ENCODE measurements at places on chromosomes 6 and 20.

DNA sequence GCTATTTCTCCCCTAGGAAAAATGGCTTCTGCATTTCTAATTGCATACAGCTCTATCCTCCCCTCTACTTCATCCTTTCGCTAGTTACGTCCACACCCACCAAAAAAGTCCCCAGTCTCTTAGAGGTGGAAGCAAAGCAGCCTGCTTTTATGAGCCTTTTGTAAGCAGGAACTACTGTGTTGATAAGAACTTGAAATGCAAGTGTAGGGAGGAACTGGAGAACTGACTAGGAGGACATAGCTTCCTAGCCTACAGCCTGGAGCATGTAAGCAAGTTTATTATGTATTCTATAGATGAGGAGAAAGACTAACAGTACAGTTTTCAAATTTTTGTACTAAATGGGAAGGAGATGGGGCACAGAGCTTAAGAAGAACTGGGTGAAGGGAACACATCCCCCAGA is 10.3 kb downstream of the ARHGAP18 start:
- no peaks in the 10 kb centered on the region for H3K27me3 ChIP-seq
- H3K36me3 ChIP-seq, result peaks cover 10% of the 10 kb centered on the region
- H3K27ac ChIP-seq, result no peak overlapping the region
- H3K4me3 ChIP-seq, result no peak overlapping the region

DNA sequence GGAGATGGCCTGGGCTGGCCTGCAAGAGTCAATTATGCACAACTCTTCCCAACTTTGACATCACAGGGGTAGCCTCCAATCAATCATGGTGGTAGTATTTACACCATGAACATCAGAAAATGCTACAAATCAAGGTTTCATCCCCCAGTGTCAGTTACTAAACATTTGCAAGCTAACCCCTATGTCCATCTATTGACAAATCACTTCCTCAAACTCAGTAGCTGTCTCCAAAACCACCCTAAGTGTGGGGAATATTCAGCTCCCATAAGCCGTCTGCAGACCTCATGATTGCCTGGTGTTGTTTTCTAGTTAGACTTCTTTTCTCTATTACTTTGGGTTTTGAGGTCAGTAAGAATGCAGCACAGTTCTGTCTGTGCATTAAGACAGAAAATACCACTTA is 200.8 kb upstream of the RIN2 start:
- no peaks in the 10 kb centered on the region for H3K4me1 ChIP-seq
- H3K27ac ChIP-seq, result no peak overlapping the region
- H3K36me3 ChIP-seq, result no peaks in the 10 kb centered on the region
- H3K4me3 ChIP-seq, result no peak overlapping the region
- no peaks in the 10 kb centered on the region for H3K27me3 ChIP-seq
- no peak for ATAC-seq

DNA sequence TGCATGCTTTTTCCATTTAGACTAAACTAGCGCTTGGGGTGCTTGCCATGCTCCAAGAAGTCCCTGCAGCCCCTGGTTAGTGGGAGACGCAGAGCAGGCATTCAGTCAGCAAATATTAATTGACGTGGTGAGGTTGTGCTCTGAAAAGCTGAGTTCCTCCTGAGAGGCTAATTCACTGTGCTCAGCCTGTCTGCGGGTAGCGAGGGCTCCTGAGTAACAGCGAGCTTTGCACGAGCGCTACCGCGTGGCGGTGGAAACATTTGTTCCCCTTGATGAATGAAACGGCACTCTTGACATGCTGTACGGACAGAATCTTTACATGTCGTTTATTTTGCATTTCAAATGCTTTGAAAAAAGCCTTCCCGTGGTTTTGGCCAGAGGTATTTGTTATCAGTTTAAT is 170.6 kb upstream of the AGPAT4 start:
- no peaks in the 10 kb centered on the region for H3K4me1 ChIP-seq
- H3K4me3 ChIP-seq, result no peak overlapping the region
- no peaks in the 10 kb centered on the region for H3K27me3 ChIP-seq
- ATAC-seq, result peak; percentile 55
- H3K36me3 ChIP-seq, result no peaks in the 10 kb centered on the region

- no peak overlapping the region for H3K4me3 ChIP-seq
- H3K27me3 ChIP-seq, result no peaks in the 10 kb centered on the region
- no peak overlapping the region for H3K27ac ChIP-seq
These were observed 158.7 kb downstream of the SYNE1 start for GRCh38 chr6:152478377-152479010.

DNA sequence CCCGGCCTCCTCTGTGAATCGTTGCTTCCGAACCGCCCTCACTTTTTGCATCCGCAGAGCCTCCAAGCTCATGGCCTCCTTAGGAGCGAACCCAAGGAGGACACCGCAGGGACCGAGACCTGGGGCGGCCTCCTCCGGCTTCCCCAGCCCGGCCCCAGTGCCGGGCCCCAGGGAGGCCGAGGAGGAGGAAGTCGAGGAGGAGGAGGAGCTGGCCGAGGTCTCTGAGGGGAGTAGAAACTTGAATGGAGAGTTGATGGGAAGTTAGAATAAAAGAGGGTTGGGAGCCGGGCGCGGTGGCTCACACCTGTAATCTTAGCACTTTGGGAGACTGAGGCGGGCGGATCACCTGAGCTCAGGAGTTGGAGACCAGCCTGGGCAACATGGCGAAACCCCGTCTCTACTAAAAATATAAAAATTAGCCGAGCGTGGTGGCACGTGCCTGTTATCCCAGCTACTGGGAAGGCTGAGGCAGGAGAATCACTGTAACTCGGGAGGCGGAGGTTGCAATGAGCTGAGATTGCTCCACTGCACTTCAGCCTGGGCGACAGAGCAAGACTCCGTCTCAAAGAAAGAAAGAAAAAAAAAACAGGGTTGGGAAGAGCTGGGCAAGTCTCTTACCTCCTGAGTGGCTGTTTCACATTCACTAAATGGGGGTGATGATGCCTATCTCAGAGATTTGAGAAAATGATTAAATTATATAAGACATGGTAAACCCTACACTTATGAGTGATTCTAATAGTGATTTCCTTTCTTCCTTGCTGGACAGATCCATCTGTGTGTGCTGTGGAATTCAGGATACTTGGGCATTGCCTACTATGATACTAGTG is 805 bp downstream of the MSH5 start:
- ATAC-seq, result peak; percentile 35
- peak overlapping the region; percentile 90 for H3K27ac ChIP-seq
- H3K27me3 ChIP-seq, result no peaks in the 10 kb centered on the region

DNA sequence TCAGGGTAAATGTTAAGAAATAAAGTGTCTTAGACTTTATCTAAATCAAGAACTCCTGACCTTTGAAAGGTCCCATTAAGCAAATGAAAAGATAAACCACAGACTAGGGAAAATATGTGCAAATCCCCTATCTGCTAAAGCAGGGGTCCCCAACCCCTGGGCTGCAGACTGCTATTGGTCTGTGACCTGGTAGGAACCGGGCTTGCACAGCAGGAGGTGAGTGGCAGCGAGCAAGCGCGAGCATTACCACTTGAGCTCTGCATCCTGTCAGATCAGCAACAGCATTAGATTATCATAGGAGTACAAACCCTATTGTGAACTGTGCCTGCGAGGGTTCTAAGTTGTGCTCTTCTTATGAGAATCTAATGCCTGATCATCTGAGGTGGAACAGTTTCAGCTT is 42.4 kb downstream of the LCA5 start:
- H3K36me3 ChIP-seq, result no peaks in the 10 kb centered on the region
- H3K27me3 ChIP-seq, result no peaks in the 10 kb centered on the region
- H3K4me3 ChIP-seq, result no peak overlapping the region
- no peaks in the 10 kb centered on the region for H3K4me1 ChIP-seq
- no peak overlapping the region for H3K27ac ChIP-seq
- no peak for ATAC-seq

DNA sequence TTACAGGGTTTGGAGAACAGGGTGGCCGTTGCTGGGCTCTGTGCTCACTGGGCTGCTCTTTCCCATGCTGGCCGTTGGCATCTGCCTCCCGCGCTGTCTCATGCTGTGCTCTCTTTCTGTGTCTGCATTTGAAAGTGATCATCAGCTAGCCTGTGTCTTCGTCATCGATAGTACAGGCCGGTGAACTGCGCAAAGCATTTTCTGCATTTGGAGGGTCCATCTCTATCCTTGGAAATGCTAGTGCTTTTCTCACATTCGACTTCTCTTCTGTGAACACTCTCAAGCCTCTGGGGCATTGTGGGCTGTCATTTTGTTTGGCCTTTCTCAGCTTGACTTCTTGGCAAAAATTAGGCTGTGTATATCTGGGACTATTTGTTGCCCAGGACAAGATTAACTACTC is 6.8 kb upstream of the SNHG17 start:
- no peaks in the 10 kb centered on the region for H3K36me3 ChIP-seq
- H3K27ac ChIP-seq, result no peak overlapping the region
- no peak overlapping the region for H3K4me3 ChIP-seq
- H3K27me3 ChIP-seq, result peaks cover 21% of the 10 kb centered on the region
- no peaks in the 10 kb centered on the region for H3K4me1 ChIP-seq

DNA sequence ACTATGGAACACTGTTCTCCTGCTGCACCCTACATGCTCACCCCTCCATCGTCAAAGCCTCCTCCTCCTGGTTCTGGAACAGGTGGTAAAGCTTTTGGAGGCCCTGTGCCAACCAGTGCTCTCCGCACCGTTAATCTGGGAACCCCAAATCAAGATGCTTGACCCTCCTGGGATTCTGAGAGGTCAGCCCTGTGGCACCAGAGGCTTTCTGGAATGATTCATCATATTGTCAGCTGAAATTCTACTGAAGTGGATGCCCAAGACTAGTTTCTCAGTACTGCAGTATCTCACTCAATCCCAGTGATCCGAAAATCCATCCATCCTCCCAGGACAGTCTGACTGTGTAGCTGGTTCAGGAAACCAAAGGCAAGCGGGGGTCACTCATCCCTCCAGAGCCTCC is 92.7 kb downstream of the TRERF1 start:
- H3K4me1 ChIP-seq, result peaks cover 1% of the 10 kb centered on the region
- no peak for ATAC-seq
- no peak overlapping the region for H3K4me3 ChIP-seq
- no peak overlapping the region for H3K27ac ChIP-seq
- peaks cover 18% of the 10 kb centered on the region for H3K36me3 ChIP-seq
- H3K27me3 ChIP-seq, result peaks cover 15% of the 10 kb centered on the region

DNA sequence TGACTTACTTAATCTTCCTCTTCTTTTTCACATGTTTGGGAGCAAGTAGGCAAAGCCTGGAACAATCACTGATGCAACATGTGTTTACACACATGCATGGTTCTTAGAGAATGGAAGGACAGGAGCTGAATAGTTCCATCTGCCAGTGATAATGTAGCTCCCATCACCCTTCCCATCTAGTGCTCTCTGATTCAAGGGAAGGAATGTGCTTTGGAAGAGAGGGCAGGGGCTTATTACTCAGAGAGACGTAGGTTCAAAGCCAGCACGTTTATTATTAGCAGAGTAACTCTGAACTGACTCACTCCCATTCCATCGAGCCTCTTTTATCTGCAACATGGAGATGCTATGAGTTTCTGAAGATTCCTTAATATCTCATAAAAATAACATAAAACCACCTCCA is 211.9 kb downstream of the GMPR start:
- ATAC-seq, result no peak
- H3K4me1 ChIP-seq, result peaks cover 7% of the 10 kb centered on the region
- no peak overlapping the region for H3K4me3 ChIP-seq
- peaks cover 22% of the 10 kb centered on the region for H3K36me3 ChIP-seq

DNA sequence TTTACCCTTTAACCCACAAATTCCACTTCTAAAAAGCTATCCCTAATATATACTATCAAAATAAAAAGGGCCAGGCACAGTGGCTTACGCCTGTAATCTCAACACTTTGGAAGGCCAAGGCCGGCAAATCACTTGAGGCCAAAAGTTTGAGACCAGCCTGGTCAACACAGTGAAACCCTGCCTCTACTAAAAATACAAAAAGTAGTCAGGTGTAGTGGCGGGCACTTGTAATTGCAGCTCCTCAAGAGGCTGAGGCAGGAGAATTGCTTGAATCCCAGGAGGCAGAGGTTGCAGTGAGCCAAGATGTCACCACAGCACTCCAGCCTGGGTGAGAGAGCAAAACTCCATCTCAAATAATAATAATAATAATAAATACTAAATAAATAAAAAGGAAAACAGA is 82.5 kb downstream of the TRIM27 start:
- H3K27ac ChIP-seq, result no peak overlapping the region
- H3K36me3 ChIP-seq, result no peaks in the 10 kb centered on the region
- no peak overlapping the region for H3K4me3 ChIP-seq
- ATAC-seq, result no peak

- H3K27ac ChIP-seq, result peak overlapping the region; percentile 81
- H3K36me3 ChIP-seq, result peaks cover 1% of the 10 kb centered on the region
These were observed 24.1 kb upstream of the CCR6 start for GRCh38 chr6:167098825-167099225.

DNA sequence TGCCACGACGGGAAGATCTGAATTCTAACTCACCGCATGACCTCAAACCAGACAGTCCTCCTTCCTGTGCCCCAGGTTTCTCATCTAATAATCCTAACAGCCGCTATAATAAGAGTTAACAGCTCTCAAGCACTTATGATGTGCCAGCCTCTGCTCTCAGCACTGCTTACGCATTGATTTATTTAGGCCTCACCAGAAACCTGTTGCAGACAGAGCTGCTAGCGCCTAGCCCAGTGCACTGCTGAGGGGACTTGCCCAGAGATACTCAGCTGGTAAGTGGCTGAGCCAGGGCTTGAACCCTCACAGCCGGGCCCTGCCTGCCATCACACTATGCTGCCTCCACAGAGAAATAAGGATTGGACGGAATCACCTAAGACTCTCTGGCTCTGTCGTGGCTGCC is 37.7 kb downstream of the GRM4 start:
- H3K36me3 ChIP-seq, result no peaks in the 10 kb centered on the region
- ATAC-seq, result no peak
- H3K4me3 ChIP-seq, result no peak overlapping the region
- no peak overlapping the region for H3K27ac ChIP-seq
- peaks cover 82% of the 10 kb centered on the region for H3K27me3 ChIP-seq
- H3K4me1 ChIP-seq, result no peaks in the 10 kb centered on the region

- peaks cover 21% of the 10 kb centered on the region for H3K27me3 ChIP-seq
- no peak overlapping the region for H3K27ac ChIP-seq
- H3K4me1 ChIP-seq, result no peaks in the 10 kb centered on the region
- H3K4me3 ChIP-seq, result no peak overlapping the region
These were observed 63.5 kb upstream of the FAM8A1 start for GRCh38 chr6:17536586-17536985.

DNA sequence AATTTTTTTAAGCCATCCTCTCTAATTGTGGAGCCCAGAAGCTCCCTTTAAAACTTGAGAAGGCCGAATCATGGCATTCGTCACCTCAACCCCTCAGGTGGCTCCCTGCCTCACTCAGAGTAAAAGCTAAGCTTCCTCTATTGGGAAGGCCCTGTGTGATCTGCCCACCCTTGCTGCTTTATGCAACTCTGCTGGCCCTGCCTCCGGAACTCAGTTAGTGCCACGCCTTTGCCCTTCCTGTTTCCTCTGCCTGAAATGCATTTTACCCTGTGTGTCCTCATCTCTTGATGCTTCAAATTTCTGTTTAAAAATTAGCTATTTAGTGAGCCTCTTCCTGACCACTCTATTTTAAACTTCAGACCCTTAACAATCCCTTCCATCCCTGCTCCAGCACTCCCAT is 5.7 kb downstream of the PACRG start:
- H3K36me3 ChIP-seq, result no peaks in the 10 kb centered on the region
- no peak overlapping the region for H3K4me3 ChIP-seq
- H3K27ac ChIP-seq, result no peak overlapping the region
- peaks cover 7% of the 10 kb centered on the region for H3K4me1 ChIP-seq
- no peaks in the 10 kb centered on the region for H3K27me3 ChIP-seq

GRCh38 chr6:1855890-1856289 is 246.2 kb downstream of the FOXC1 start:
- peak overlapping the region; percentile 14 for H3K27ac ChIP-seq
- H3K36me3 ChIP-seq, result no peaks in the 10 kb centered on the region
- H3K4me1 ChIP-seq, result peaks cover 26% of the 10 kb centered on the region
- H3K4me3 ChIP-seq, result no peak overlapping the region

GRCh38 chr20:22350624-22351023 is 233.7 kb downstream of the FOXA2 start:
- H3K4me3 ChIP-seq, result no peak overlapping the region
- H3K4me1 ChIP-seq, result peaks cover 9% of the 10 kb centered on the region
- H3K36me3 ChIP-seq, result no peaks in the 10 kb centered on the region
- ATAC-seq, result no peak
- H3K27me3 ChIP-seq, result peaks cover 18% of the 10 kb centered on the region

Data from stimulated activated memory B cell treated with anti-CD40 and anti-IgM and Interleukin-4, amounts not matched to agents 10 μg/mL and 1 μg/mL and 100 μg/mL, for 72 hours (primary cell).